ENCODE measurements at places on chromosomes 1 and 21. TPM values are rescaled to one million over a fixed set of nuclear protein-coding genes. Genes with fewer than 3 reads are reported as not detected.

- no peak for DNase-seq
These were observed 47.5 kb downstream of the EVA1C start for GRCh38 chr21:32459972-32460371.

DNA sequence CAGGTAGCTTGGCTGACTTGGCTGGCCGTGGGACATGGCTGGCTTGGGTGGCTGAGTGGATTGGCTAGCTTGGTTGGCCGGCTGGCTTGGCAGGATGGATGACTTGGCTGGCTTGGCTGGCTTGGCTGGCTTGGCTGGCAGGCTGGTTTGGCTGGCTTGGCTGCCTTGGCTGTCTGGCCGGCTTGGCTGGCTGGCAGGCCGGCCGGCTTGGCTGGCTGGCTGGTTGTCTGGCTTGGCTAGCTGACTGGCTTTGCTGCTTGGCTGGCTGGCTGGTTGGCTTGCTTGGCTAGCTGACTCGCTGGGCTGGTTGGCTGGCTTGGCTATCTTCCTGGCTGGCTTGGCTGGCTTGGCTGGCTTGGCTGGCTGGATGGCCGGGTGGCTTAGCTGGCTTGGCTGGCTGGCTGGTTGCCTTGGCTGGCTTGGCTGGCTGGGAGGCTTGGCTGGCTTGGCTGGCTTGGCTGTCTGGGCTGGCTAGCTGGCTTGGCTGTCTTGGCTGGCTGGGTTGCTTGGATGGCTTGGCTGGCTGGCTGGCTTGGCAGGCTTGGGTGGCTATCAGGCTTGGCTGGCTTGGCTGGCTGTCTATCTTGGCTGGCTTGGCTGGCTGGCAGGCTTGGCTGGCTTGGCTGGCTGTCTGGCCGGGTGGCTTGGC lies 129.7 kb upstream of the FAM72C start:
- peak; percentile 60 for DNase-seq

DNA sequence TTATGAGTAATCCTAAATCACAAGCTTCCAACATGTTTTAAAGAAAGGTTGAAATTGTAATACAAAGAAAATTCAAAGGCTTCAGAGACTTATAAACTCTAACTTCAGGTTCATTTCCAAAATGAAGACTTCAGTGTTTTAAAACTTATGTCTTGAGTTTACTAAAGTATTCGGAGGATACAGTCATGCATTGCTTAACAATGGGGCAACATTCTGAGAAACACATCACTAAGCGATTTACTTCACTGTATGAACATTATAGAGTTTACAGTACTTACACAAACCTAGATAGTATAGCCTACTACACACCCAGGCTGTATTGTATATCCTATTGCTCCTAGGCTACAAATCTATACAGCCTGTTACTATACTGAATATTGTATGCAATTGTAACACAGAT lies 38.3 kb downstream of the CEP170 start:
- no peak for DNase-seq

GRCh38 chr1:153506831-153507413 lies 28.9 kb downstream of the S100A6 start:
- DNase-seq, result no peak

GRCh38 chr1:53435151-53435550 lies 24.0 kb upstream of the DMRTB1 start:
- no peak for DNase-seq

DNA sequence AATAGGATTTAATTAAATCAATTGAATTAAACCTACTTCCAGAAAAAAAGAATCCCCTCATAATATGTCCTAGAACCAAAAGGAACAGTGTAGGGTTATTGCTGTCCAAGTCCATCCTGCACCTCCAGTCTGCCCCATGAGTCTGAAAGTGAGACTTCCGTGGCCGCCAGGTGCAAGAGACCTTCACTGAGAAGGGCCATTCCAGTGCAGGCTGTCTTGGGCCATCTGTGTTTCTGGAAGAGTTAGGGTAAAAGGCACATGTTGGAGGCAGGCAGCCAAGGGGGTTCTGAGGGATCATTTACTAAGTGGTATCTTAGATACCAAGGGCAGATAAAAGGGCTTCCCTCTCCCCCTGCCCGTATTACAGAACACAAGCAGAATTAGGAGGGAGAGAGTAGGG lies 31.0 kb downstream of the UBE2T start:
- no peak for DNase-seq

- no peak for DNase-seq
These were observed 23.4 kb upstream of the BRDT start for GRCh38 chr1:91925644-91926435.

DNA sequence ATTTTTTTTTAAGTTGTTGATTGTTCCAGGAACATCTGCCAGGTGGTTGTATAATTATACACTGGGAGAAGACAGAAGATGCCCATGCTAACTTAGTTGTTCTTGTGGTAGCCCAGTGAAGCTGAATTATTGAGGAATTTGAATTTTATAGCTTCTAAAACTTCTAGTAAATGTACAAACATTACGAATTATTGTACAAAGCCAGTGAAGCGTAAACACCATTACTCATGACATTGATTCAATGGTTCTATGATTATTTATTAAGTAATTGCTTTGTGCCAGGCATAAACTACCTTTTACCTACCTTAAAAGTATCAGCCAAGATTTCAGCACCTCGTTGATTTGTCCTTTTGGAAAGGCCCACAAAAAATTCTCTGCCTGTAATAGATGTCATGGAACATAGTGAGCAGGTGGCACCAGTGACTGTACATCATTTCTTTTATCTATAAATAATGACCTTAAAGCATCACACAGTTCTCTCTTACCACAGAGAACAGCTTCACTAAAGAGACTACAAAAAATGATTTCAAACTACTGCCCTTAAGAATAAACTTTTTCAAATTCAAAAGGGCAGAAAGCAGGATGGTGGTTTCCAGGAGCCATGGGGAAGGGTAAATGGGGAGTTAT lies 74.9 kb upstream of the BCL10 start:
- no peak for DNase-seq

DNA sequence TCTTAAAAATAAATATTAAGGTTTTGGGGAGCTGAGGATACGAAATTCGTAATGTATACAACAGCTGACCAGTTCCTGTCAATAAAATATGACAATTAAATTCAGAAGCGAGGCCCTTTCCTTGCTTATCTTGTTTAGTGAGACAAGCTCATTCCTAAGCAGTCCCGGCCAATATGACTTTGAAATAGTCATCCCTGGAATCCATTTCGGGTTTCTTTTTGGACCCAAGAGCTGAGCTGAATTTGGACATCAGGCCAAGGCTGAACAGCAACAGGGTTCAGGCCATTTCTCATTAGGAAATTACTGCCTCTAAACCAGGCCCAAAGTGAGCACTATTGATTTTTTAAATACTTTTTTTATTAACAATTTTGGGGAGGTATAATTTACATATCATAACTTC lies 17.3 kb upstream of the FMN2 start:
- DNase-seq, result no peak

DNA sequence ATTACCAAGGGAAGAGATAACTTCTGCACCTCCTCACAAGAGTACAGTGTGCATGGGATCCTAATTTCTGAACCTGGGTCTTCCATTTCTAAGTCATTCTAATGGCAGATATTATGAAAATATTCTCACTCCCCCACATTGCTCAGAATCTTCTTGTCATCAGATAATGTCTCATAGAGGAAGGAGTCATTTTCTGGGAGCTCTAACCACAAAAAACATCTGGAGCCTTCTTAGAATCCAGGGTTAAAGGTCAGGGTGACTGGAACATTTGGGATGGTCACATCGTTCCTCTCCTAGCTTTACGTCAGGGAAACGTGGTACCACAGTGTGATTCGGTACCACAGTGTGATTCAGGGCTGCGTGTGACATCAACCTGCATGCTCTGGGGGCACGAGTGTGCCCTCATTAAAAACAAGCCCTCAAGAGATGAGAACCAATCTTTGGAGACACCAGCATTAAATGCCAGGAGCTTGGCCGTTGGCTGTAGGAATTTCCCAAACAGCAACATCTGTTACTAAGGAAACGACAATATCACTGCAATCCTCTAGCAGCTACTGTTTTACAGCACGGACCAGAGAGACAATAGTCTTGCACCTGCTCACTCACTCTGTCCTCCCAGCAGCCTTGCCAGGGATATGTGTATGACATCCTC lies 179.1 kb downstream of the PSMG1 start:
- no peak for DNase-seq

DNA sequence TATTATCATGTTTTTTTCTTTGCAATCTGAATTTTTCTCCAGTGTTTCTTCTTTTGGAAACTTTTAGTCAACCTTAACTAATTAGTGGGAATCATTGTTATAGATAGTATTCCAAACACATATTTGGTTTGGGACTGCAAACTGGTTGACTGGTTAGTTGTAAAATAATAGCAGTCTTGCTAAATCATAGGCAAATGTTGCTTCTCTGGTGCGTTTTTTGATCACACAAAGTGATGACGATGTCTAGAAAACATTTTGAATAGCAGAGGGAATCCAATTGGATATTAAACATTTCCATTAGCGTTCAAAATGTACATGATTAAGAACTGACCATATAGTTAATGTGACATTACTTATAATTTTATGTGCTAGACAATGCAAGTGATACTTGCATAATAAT lies 4.5 kb downstream of the DNAJB4 start:
- no peak for DNase-seq

- no peak for DNase-seq
These were observed 13.1 kb downstream of the ZNF326 start for GRCh38 chr1:90007979-90008404.

GRCh38 chr1:201400852-201401230 lies 1.7 kb upstream of the LAD1 start:
- DNase-seq, result no peak

DNA sequence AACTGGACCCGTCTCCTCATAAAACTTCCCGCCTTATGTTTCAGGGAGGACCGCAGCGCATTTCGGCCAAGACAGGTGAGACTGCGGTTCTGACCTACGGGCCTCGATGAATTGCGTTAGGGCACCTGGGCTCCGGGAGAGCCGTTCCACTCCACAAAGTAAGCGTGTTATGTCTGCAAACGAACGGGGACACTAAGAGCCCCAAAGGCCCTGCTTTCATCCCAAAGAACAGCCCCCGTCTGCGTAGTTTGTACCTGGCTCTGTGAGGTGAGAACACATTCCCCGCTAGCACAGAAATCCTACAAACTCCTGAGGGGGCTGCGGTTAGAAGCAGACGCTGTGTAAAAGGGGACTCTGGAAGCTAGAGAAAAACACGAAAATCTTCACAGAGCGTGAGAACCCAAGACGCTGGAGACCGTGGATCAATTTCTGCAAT lies 41.6 kb upstream of the PPIAL4F start:
- DNase-seq, result peak; percentile 52

GRCh38 chr1:170731566-170732251 lies 67.8 kb downstream of the PRRX1 start:
- no peak for DNase-seq

DNA sequence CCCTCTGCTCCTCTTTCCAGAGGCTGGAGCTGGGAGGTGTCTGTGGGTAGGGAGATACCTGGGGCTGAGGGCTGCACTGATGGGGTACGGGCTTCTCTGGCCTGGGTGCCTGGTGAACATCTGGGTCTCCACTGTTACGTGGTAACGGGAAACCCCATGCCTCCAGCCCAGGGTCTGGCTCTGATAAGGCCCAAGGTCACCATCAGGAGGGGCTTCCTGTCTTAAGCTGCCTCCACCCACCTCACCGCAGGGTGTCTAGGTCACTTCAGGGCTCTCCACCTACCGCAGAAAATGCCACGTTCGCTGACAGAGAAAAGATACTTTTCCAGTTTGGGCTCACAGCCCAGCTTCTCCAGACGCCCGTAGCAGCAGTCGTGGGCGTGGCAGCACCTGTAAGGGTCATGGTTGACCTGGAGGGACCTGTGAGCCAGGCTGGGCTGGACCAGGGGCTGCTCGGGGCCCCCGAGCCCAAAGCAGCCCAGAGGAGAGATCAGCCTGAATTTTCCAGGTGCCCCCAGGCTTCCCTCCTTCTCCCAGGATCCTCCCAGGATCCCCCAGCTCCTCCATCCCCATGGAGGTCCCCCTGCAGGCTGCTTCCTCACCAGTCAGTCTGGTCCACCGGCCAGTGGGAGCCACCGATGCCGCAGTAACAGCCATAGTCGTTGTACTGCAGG lies 1.3 kb downstream of the PLA2G2E start:
- no peak for DNase-seq

DNA sequence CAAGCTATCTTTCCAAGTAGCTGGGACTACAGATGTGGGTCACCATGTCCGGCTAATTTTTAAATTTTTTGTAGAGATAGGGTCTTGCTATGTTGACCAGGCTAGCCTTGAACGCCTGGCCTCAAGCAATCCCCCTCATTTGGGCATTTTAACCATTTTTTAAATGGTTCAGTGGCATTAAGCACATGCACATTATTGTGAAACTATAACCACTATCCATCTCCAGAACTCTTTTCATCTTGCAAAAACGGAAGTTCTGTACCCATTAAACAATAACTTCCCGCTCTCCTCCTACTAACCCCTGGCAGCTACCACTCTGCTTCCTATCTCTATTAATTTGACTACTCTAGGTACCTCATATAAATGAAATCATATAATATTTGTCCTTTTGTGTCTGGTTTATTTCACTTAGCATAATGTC lies 4.8 kb upstream of the IL6R start:
- DNase-seq, result no peak

DNA sequence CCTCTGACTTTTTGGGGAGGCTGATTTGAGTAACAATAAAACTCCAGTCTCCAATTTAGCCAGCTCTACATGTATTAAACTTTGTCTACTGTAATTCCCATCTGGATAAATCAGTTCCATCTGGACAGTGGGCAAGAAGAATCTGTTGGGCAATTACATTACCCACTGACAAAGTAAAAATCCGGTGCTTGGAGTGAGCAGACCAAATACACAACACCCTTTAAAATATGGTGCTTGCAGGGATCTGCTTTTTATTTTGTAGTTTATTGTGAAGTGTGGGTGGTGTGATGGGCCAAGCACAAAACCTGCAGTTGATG lies 8.9 kb upstream of the CD55 start:
- no peak for DNase-seq

DNA sequence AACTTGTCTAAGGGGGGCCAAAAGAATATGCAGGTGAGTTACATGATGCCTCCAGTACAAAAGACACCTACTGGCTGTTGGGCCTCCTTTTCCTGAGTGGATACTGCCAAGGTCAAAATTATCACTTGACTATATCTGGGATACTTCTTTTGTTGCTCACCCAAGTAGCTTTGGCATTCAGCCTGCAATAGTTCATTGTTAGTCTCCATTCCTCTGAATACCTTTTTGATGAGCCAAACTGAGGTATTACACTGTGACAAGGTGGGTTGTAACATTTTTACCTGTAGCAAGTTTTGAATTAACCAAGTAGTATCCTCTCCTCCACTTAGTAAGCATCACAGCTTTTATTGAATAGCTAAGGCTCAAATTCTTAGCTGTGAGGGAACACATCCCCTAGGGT lies 408.0 kb downstream of the LRRIQ3 start:
- no peak for DNase-seq

GRCh38 chr1:50996083-50996482 lies 26.0 kb downstream of the CDKN2C start:
- no peak for DNase-seq

The RNF186 gene
- 4.3 TPM for total RNA-seq

The KIAA0040 gene
- total RNA-seq, result 43.6 TPM

The TSEN15 gene
- total RNA-seq, result 25.0 TPM

The AMY1C gene
- not detected for total RNA-seq

The GBP1 gene
- total RNA-seq, result 29.5 TPM

Data from breast epithelium (tissue), 4 donors.